Astrocyte of the hippocampus (primary cell): ENCODE measurements at places on chromosomes 2 and 18.
A peak's percentile ranks its signal among the peaks of the same experiment; 100 is the strongest.

DNA sequence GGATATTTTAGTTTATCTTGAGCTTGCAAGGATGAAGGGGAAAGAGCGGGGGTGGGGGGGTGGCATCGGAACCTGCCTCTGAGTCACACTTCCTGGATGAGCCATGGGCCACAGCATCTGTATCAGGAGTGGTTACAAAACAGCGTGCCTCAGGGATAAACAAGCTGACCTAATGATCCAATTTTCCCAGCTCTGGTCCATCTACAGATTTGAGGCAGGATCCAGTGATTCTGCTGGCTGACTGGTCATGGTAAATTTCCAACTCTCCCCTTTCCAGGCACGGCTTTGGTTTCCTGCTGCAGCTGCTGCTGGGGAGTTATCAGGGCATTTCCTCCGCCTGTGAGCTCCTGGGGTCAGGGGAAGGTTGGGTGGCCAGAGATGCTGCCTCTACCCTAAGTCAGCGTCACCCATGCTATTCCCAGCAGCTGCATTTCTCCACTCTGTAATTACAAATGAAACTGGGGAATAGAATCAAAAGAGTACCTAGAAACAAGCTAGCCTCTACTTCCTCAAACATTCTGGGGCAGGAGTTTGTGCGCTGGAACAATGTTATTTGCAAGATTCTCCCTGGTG, 4.7 kb upstream of the HPCAL1 start:
- peak; percentile 53 for DNase-seq

GRCh38 chr2:120429586-120430500, 83.9 kb downstream of the INHBB start:
- no peak for DNase-seq

- DNase-seq, result no peak
These were observed 3.8 kb downstream of the CD28 start for GRCh38 chr2:203710226-203710625.

DNA sequence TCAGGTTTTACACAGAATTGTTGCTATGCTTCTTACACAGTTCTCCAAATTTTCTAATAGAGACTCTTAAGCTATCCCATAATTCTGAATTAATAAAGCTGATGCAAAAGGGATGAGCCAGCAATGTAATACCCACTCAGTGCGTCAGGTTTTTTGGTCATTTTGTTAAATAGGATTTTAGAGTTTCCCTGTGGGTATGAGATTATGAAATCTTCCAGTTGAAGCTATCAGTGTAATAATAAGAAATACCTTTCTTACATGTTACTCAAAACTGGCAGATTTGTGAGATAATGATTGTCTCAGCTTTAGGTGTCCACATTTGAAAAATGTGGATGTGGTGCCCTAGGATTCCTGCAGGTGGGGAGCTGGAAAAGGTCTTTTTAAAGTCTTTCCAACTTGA, 44.5 kb downstream of the SOCS6 start:
- no peak for DNase-seq
